Mucosa of gallbladder (tissue), 1 donor: ENCODE measurements at places on chromosomes 11 and 22. TPM values are rescaled to one million over a fixed set of nuclear protein-coding genes. Genes with fewer than 3 reads are reported as not detected.

Gene OR5A1
- total RNA-seq: not detected

- DNase-seq: no peak
Measured at GRCh38 chr22:16810188-16810802, 14.9 kb downstream of the XKR3 start.

Gene SSH3
- 107 TPM for total RNA-seq

DNA sequence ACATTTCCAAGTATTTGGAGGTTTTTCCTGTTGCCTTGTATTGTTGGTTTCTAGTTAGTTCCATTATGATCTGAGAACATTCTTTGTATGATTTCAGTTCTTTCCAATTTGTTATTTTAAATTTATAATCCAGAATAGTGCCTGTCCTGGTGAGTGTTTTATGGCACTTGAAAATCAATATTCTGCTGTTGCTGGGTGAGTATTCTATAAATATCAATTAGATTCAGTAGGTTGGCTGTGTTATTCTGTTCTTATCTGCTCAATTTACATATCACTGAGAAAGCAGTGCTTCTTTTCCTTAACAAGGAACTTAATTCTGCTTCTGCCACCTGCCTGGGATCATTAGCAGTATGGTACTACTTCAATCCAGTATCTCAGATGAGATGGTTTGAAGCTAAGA is 123.5 kb downstream of the SNX19 start:
- DNase-seq: no peak

GRCh38 chr22:39634530-39635405 is 64.2 kb downstream of the CACNA1I start:
- peak; percentile 59 for DNase-seq

GRCh38 chr11:78520230-78520629 is 54.4 kb downstream of the NARS2 start:
- no peak for DNase-seq

DNA sequence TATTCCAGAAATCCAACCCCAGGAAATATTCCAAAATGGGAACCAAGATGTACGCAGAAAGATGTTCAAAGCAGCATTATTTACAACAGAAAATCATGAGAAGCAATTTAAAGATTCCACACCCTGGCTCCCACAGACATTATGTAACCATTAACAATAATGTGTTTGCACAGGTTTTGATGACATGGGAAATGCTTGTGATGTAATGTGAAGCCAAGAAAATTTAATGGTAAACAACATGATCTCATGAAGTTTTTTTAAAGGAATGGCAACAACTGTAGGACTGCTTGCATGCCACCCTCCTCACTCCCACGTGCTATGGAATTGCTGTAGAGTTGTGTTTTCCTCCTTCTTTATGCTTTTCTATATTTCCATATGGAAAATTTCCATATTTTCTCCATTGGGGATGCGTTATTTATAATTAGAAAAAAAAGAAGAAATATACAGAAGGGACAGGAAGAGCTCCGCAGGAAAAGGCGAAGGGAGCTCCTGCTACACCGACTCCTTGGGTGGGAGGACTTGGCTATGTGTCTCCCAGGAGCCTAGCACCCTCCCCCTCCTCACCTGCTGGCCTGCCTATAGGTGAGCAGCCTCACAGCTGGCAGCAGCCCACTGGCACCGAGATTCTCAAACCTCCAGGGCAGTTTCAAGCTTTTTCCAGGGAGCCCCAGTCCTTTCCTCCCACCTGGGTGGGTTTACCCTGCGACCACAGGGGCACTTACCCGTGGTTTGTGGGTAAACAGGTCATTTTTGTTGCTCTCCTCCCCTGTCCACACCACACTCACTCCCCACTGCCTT is 20.9 kb downstream of the LRFN4 start:
- no peak for DNase-seq

DNA sequence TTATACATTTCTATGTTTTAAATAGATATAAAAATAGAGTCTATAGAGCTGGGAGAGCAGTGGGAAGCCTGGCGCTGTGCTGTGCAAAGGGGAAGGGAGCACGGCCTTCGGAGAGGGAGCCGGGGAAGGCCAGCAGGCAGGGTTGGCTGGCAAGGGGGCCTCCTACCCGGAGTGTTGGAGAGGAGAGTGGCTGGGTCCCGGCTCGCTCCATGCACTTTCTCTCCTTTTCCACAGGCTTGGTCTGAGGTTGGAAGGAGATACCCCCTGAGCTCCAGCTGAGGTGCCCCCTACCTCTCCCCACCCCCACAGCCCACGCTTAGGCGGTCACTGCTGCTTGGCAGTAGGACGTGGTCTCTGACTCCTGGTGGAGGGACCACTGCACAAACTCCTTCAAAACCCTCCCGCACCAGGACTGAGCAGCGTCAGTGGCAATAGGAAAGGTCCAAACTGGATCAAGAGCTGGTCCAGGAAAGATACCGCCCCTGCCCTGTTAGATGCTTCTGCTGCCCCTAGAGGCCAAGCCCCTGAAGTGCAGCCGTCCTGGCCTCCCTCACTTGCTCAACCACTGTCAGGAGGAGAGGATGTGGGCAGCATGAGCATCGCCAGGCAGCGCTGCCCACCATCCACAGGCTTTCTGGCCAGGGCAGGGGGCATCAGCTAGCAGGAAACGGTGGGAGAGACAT is 52.9 kb downstream of the SYT13 start:
- peak; percentile 68 for DNase-seq

- DNase-seq: no peak
Measured at GRCh38 chr11:36724742-36725385, 126.8 kb upstream of the RAG2 start.

Gene JHY
- total RNA-seq: 2.4 TPM
